Frontal cortex (tissue), 4 donors: ENCODE measurements at places on chromosomes 6 and 20. TPM values are rescaled to one million over a fixed set of nuclear protein-coding genes. Genes with fewer than 3 reads are reported as not detected.

Gene TUBB2B
- 5,262 TPM for total RNA-seq

Gene BACH2
- 48.9 TPM for total RNA-seq

Gene LY86
- 2.9 TPM for total RNA-seq

Gene EEF1A2
- 179 TPM for total RNA-seq

Gene SASH1
- 23.2 TPM for total RNA-seq

Gene OSER1
- total RNA-seq = 39.9 TPM

Gene AKAP7
- 205 TPM for total RNA-seq

Gene RARS2
- total RNA-seq = 45.7 TPM

Gene IFNGR1
- 66.4 TPM for total RNA-seq

Gene RBPJL
- total RNA-seq = not detected

Gene PKIB
- 4.1 TPM for total RNA-seq

Gene SLC17A3
- total RNA-seq = not detected

Gene SOX18
- 0.41 TPM for total RNA-seq

Gene WFDC12
- not detected for total RNA-seq

Gene PHACTR3
- total RNA-seq = 40.8 TPM

Gene MUC22
- not detected for total RNA-seq

Gene TGM2
- 3.3 TPM for total RNA-seq

Gene SYCP2L
- 5.7 TPM for total RNA-seq

Gene RIPPLY2
- 21.6 TPM for total RNA-seq

Gene PRR18
- total RNA-seq = under 0.01 TPM

Gene LHFPL5
- total RNA-seq = 0.82 TPM

Gene LTB
- total RNA-seq = not detected

Gene XPO5
- 55.0 TPM for total RNA-seq

Gene PACRG
- 7.3 TPM for total RNA-seq

Gene OARD1
- total RNA-seq = 6.9 TPM

Gene C6orf132
- total RNA-seq = under 0.01 TPM

Gene CEP85L
- 42.4 TPM for total RNA-seq

Gene HSPA1B
- 180 TPM for total RNA-seq

Gene F13A1
- 13.5 TPM for total RNA-seq

Gene C6orf141
- total RNA-seq = 4.9 TPM

Gene OPRL1
- total RNA-seq = 13.5 TPM

Gene SRSF12
- total RNA-seq = 36.7 TPM

Gene OR2H1
- total RNA-seq = under 0.01 TPM

Gene HAO1
- total RNA-seq = under 0.01 TPM

Gene PPP1R3G
- 1.6 TPM for total RNA-seq

Gene GPRC6A
- not detected for total RNA-seq

Gene SLC22A7
- total RNA-seq = 0.41 TPM
